ENCODE measurements at places on chromosomes 7 and 10.

GRCh38 chr10:152915-153314 is 17.7 kb downstream of the ZMYND11 start:
- DNase-seq = no peak

- DNase-seq = no peak
These were observed 71.9 kb downstream of the PLXDC2 start for GRCh38 chr10:19888061-19888660.

GRCh38 chr7:5607951-5608656 is 173.4 kb downstream of the RNF216 start:
- no peak for DNase-seq

GRCh38 chr7:845091-845490 is 12.8 kb downstream of the SUN1 start:
- no peak for DNase-seq

DNA sequence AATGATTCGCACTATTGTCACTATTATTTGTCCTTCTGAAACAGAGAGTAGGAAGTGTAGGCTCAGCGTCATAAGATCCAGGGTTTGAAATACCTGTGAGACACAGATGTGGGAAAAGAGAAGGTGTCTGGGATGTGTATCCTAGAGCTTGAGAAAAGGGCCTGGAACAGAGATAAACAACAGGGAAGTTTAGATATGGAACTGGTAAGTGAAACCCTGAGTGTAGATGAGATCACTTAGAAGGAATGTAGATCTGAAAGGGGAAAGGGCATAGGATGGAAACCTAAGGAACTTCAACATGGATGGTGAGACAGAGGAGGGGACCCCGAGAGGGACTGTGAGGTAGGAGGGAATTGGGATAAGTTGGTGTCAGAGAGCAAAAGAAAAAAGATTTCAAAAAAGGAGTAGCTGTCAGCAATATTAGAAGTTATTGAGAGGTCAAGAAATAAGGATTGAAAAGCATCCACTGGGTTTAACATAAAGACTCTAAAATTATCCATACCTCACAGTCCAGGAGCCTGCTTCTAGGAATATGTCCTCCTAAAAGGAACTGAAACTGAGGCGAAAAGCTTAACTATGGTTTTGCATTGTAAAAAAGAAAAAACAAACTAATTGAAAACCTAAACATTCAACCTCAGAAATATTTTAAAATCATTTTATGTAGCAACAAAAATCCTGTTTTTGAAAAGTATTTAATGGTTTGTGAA is 119.2 kb upstream of the NPVF start:
- no peak for DNase-seq

GRCh38 chr7:29457565-29458011 is 106.0 kb upstream of the PRR15 start:
- DNase-seq = no peak

DNA sequence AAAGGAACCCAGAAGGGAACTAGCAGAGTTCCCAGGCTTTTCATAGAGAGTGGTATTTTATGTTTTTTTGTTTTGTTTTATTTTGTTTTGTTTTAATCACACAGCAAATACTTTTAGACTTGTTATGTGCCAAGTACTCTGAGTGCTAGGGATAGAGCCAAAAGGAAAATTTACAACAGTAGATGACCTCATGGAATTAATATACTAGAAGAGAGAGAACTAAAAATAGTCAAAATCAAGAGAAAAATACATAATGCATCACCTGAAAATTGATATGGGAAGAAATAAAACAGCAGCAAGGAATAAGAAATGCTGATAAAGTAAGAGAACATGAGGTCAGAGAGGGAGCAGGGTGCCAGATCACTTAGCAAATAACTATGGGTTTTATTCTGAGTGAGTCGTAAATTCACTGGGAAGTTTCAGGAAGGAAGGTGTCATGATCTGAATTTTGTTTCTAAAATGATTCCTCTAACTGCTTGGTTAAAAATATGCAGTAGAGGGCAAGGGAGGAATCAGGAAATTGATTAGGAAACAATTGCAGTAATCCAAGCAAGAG is 351.0 kb downstream of the ANKRD7 start:
- no peak for DNase-seq

DNA sequence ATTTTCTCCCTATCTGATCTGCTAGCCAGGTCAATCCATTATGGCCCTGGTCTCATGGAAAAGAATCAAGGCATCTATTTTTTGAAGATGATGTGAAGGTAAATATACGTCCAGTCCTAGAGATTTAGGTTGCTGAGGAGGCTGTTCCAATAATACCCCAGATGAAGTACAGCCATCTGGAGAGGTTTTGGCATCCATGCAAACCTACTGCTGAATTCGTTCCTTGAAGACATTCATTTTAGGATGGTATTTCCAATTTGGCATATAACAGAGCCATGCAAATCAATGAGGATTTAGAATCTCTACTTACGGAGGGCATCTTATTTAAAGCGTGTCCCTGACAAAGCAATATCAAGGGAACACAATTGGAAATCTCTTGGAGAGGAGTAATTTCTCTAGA is 465.5 kb downstream of the KCNMA1 start:
- no peak for DNase-seq

DNA sequence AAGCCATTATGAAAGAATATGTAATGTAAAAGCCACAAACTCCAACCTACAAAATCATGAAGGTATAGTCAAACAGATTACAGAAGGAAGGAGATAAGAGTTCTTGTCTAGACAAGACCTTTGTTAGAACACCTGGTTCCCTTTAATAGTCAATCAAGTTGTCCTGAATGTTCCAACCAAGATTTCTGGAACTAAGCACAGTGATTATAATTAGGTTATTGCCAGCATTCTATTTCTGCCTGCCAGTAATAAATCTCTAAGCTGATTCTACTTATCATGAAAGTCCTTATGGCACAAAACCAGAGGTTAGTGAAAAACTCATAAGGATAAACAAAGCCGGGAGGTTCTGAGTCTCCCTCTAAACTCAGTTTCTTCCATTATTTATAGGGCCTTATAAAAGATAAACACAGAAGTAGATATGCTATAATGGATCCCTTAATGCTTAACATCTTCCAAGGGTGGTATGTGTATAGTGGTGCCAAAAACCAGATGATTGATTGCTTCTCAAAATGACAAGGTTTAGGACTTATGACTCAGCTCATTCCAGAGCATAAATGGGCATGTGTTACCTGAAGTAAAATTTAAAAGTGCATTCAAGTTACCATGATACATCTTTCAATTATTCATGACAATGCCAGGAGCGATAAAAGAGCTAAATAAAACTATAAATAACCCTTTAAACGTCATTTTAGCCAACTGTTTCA is 237.2 kb downstream of the CSTF2T start:
- DNase-seq = no peak

DNA sequence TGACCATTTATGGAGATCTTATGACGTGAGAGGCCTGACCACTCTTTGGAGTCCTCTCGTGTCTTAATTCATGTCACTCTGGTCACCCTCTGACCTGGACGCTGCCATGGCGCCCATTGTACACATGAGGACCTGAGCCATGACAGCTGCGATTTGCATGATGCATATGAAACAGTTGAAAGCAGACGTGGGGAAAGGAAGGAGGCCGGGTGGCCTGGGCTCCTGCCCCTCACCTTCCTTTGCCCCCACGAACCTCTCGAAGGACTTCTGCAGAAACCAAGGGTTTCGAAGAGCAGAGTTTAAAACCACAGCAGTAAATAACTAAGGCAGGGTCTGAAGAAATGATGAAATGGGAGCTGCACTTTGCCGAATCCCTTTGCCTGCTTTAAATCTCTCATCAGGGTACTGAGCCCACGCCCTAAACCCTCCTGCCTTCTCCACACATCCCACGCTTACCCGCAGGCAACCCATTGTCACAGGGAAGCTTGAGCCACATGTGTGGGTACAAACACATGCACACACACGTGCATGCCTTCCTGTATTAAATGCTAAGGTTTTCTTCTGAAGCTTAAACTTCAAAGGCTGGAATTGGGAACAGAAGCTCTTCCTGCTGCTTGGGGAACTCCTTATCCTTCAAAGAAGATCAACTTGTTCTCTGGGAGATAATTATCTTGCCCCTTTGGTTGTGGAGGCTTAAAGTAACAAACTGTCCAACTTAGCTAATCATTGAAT is 11.7 kb upstream of the CALML3 start:
- no peak for DNase-seq

DNA sequence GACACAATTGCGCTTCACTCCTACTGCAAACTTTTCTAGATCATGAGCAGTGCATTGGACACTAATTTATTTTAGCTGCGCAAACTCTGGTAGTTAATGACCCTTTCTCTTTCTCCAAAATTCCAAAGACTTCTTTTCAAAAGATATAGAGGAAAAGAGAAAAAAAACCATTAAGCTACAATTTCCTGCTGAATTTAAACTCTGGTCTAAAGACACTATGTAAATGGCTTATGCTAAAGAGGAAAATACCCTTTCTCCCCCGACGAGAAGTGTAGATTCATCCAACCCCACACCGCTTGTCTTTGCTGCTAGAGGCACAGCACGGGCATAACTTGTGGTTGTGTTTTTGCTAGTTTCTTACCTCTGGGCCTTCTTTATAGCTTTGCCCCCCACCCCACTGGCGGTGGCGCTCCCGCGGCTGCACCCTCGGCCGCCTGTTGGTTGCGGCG is 84.1 kb downstream of the SNX10 start:
- no peak for DNase-seq

DNA sequence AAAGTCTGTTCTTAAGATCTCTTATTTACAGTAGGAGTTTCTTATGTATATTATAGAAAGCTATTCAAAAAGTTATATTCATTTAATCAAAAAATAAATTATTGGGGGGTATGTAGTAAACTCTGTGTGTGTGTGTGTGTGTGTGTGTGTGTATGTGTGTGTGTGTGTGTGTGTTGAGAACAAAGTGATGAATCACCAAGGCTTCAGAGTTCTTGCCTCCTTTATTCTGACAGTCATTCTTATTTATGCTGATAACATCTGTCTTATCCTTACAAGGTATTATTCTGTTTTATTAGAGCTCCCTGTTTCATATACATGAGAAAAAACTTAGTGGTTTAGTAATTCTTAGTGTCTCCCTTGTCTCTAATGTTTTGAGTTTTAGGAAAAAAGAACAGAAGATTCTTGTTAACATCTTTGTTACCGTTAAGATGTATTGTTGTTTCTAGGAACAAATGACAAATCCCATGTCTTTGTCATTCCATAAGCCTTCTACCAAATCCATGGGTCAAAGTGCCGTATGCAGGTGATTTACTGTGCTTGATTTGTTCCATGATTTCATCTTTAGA is 424.0 kb downstream of the EXOC4 start:
- DNase-seq = no peak

- no peak for DNase-seq
These were observed 57.3 kb downstream of the ORC5 start for GRCh38 chr7:104150470-104150869.

- DNase-seq = no peak
These were observed 190.2 kb upstream of the HABP2 start for GRCh38 chr10:113362645-113363091.

DNA sequence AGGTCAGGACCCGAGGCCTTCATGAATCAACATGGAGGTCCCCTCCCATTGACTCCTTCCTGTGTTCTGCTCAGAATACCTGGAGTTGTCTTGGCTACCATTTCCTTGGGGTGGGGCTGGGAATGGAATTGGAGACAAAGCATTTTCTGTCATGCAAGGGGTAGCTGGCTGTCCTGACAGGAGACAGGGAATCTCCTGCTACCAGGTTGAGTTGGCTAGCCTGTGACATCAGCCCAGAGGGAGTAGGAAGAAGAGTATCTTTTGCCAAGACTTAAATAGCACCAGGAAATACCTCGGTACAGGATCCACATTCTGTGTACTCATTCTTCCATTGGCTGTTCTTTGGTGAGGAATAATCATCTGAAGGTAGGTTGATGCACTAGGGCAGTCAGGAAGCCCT is 4.9 kb downstream of the ZDHHC16 start:
- DNase-seq = no peak

GRCh38 chr10:43260117-43260761 is 6.6 kb downstream of the RASGEF1A start:
- no peak for DNase-seq

DNA sequence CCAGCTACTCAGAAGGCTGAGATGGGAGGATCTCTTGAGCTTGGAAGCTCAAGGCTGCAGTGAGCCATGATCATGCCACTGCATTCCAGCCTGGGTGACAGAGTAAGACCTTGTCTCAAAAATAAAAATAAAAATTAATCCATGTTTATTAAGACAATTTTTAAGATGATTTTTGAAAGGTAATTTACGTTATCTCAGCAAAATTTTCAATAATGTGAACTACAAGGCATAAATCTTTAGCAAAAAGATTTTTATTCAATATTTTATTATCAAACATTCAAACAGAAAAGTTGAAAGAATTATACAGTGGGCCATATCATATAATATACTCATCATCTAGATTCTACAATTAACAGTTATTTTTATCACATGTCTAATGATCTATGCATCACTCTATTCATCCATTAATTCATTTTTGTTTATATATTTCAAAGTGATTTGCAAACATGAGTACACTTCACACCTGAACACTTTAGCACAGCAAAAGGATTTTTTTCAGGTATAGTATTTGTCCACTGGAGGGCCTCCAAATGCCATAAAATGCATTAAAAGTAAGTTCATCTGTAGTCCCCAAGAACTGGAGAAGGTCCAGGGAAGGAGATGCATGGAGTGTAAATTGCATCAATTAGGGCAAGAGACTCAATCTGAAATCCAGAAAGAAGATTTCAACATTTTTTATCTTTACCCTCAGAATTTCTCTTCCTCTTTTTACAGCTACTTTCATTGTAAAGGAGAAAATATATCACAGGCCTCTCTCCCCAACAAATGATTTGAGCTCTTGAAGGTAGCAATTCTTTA is 38.6 kb upstream of the RSBN1L start:
- DNase-seq = no peak

GRCh38 chr10:110137142-110137545 is 70.3 kb upstream of the MXI1 start:
- no peak for DNase-seq

DNA sequence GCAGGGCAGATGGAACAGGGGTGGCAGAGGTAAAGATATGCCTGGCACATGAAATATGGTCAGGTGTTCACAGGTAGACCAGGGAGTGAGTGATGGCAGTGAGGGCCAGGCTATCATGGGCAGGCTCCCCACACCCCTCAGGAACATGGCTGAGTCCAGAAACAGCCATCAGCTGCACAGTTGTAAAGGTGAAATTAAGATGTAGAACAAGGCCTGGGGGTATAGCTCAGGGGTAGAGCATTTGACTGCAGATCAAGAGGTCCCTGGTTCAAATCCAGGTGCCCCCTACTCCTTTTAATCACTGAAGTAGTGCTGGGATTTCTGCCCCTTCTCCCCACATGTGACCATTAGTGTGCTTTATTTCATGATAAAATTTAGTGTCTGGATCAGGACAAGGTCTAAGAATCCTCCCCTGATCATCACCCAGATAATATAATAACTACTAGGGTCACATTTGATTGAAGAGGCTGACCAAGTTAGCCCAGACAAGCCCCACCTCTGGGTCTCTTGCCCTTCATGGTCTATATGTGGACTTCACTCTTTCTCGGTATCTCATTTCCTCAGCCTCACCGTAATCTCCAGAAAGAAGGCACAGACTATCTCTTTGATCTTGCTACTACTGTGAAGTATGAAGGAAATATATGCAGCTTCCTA is 69.0 kb downstream of the ZNF783 start:
- no peak for DNase-seq

- DNase-seq = no peak
These were observed 210.6 kb downstream of the ZNF365 start for GRCh38 chr10:62584731-62585130.

All from CD4-positive, alpha-beta T cell treated with Interferon gamma for 1 hour (primary cell).